ENCODE measurements at places on chromosomes 12 and 14.

GRCh38 chr12:104638851-104639240 lies 182.1 kb downstream of the CHST11 start:
- DNase-seq = no peak

DNA sequence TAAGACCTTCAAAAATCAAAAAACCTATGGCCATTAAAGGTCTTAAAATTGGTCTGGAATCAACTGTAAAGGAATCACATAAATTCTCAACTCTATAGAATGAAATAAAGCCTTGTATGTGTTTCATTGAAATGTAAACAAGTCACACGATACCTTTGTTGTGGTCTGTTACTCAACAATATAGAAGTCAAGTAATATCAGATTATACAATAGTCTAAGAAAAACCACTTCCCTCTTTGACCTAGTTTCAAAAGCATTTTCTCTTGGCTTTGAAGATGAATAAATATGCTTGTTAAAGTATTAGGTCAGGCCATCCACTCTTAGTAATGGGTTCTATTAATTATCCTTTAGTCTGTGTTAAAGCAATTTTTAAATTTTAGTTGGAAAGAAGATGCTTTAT lies 79.8 kb upstream of the DIO2 start:
- no peak for DNase-seq

GRCh38 chr12:57534250-57534649 lies 11.6 kb downstream of the MBD6 start:
- DNase-seq = no peak

- DNase-seq = no peak
Measured at GRCh38 chr14:55194656-55195355, 3.4 kb upstream of the DLGAP5 start.

DNA sequence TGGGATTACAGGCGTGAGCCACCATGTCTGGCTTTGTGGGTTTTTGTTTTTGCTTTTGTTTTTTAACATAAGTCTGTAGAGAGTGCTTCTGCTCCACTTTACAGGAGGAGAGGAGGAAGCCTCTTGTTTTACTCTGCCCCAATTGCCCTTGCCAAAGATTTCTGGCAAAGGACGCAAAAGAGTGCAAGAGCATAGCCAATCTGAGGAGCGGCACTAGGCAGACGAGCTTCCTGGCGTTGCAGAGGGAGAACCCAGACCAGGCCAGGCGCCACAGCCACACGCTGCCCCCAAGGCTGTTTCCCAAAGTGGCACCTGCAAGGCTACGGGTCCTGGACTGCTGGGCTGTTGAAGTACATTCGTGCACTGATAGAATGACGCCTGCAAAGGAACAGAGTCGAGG lies 96.2 kb downstream of the BBS10 start:
- no peak for DNase-seq

DNA sequence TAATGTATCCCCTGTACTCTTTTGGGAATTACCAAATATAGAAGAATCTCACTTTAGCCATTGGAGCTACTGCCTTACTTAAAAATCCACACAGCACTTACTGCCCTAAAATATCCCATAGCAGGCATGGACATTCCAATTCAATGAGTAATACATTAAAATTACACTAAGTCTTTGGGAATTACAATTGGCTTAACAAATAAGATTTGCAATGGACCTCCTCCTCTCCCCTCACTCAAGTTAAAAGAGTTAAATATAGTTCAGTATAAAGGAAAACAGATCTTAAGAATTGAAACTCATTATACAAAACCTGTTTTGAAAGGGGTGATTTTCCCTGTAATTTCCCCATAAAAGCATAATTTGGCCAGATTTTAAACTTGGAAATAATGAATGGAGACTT lies 477.1 kb downstream of the SLC16A7 start:
- no peak for DNase-seq

- no peak for DNase-seq
Measured at GRCh38 chr12:85621041-85621440, 215.2 kb downstream of the RASSF9 start.

- no peak for DNase-seq
Measured at GRCh38 chr14:67416810-67417209, 4.8 kb upstream of the PLEK2 start.

DNA sequence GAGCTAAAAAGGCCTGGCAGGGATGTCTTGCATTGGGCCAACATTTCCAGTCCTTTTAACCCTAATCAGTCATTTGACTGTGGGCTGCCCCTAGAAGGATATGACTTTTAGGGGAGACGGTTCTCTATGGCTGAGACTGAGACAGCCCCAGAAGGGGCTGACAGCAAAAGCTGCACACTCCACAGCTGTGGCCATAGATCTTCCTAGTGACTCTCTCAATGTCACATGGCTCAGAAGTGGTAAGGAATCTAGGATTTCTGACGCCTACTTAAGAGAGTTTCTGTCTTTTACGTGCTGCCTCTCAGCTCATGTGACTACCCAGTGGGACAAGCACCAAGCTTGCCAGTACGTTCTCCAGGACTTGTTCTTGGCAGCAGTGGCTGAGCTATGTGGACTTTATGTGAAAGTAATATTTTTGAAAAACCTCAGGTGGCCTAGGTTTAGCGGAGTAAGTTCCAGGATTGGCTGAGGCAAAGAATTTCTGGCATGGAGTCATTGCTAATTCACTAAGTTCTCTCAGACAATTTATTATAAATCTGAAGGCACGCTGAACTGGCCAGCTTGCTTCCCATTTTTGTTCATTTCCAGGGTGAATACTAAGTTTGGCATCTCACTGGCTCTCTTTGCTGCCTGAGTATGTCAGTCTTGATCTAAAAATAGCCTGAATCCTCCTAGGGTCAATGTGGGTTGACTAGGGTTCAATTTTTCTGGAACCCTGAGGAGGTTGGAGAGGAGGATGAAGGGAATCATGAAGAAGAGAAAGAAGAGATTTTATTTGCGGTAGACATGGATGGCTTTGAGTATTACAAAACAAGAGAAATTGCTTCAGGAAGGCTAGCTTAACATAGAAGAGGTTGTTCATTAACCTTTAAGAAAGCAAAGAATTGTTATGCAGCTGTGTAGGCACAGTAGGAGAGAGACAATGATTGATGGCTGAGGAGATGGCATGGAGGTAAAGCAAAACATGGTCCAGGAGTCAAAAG lies 271.8 kb downstream of the AEBP2 start:
- no peak for DNase-seq

- no peak for DNase-seq
Measured at GRCh38 chr14:75025082-75025481, 22.4 kb downstream of the EIF2B2 start.

DNA sequence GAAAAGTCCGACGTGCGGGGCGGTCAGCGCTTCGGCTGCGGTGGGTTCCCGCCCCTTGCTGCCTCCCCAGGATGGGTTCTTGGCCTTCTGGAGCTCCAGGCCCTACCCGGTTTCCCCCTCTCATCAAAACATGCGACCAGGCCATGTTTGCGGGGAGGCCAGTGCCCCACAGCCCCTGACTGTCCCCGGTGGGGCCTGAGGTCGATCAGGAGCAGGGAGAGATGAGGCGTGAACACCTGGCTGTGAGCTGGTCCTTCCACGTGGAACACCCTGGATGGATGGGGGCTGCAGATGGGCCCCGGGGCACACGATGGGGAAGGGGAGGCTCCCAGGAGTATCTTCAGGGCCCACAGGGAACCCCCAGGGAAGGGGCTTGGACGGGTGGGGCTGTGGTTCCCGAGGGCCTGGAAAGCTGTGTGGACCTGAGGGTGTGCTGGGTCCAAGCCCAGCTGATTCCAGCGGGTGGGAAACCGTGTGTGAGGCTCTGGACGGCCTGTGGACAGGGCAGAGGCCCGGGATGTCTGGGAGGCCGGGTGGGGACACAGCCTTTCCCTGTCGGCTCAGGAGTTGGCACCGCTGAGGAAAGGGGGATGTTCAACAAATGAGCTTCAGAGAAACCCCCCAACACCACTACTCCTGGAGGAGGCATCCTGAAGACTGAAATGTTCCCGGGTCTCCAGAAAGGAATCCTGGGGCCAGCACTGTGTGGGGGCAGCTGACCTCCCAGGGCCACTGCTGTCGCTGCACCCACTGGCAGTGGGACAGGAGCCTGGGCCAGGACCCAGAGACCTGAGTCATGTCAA lies 187.0 kb upstream of the C14orf180 start:
- DNase-seq = no peak

DNA sequence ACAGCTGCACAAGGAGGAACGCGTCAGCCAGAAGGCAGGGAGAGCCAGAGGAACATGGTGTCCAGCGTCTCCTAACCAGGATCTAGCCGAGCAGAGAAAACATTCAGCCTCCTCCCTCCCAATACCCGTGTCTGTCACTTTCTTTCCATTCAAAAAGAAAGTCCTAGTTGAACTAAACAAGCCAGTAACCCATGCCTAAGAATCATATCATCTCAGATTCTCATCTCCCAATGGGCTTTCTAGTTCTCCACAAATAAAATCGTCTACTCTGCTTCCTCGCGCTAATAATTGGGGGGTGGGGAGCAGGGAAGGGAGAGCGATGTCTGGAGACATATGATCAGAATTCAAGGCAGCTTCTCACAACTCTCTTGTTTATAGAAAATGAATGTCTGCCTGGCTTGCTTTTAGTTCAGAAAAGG lies 7.4 kb downstream of the NKX2-1 start:
- no peak for DNase-seq

DNA sequence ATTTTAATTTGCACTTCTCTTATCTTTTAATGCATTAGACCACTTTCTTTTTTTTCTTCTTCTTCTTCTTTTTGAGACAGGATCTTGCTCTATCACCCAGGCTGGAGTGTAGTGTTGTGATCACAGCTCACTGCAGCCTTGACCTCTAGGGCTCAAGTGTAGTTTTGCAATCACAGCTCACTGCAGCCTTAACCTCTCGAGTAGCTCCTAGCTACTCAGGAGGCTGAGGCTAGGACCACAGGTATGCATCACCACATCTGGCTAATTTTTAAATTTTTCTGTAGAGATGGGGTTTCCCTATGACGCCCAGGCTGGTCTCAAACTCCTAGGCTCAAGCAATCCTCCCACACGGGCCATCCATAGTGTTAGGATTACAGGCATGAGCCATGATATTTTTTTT lies 12.7 kb downstream of the TMED8 start:
- no peak for DNase-seq

- DNase-seq = no peak
Measured at GRCh38 chr12:107353312-107353711, 260.0 kb upstream of the CRY1 start.

- DNase-seq = no peak
Measured at GRCh38 chr12:111033281-111034082, 113.1 kb upstream of the MYL2 start.

DNA sequence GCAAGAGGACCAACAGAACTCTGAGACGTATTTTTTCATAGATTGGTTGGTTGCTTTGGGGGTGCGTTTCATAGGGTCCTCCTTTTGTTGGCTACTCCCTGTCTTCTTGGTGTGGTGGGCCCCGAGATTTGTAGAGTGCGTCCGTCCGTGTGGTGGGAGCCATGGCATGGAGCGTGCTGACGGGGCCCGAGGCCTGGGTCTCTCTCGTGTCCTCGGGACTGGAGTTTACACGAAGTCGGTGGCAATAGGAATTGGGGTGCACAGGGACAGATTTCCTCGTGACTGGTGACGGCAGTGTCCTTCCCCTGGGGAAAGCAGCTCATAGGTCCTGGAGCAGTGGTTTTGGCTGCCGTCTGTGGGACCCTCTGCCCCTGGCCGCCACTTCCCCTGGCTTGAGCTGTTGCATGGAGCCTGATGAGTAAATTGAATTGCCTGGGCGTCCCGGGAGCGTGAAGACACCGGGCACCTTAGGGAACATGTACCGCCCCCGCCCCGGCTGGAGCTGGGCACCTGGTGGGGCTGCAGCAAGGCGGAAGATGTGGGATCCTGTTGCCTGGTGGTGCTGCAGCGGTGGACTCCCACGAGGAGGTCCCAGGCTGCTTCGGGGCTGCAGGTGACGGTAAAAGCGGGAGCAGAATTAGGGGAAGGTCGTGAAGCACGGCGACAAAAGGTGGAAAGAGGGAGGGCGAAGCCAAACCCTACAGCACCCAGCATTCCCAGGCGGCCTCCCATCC lies 153.7 kb upstream of the ALG10B start:
- DNase-seq = no peak

DNA sequence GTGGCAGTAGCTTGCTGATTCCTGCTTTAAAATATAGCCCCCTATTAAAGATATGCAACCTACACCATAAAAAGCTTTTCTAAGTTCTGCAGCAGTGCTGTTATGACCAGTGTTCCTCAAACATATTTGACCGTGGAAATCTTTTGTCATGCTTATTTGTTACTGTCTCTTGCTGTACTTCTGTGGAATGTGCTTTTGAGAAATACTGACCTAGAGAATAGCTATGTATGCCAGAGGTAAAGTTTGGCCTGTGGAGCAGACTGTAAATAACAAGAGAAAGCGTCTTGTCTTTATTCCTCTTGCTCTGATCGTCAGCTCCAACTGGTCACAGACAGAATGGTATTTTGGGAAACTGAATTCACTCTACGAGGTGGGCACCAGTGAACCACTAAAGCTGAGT lies 239.0 kb downstream of the FBXL14 start:
- no peak for DNase-seq

DNA sequence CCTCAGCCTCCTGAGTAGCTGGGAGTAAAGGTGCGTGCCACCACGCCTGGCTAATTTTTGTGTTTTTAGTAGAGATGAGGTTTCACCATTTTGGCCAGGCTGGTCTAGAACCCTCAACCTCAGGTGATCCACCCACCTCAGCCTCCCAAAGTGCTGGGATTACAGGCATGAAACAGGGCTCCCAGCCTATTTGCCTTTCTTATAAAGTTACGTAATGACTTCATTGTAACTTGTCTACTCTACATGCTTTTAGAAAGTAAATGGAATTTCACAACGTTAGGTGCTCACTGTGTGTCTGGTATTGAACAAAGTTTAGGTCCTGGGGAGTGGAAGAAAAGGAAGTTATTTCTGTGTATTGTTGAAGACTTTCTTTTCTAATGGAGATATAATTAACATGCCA lies 12.5 kb downstream of the CFAP251 start:
- DNase-seq = no peak

DNA sequence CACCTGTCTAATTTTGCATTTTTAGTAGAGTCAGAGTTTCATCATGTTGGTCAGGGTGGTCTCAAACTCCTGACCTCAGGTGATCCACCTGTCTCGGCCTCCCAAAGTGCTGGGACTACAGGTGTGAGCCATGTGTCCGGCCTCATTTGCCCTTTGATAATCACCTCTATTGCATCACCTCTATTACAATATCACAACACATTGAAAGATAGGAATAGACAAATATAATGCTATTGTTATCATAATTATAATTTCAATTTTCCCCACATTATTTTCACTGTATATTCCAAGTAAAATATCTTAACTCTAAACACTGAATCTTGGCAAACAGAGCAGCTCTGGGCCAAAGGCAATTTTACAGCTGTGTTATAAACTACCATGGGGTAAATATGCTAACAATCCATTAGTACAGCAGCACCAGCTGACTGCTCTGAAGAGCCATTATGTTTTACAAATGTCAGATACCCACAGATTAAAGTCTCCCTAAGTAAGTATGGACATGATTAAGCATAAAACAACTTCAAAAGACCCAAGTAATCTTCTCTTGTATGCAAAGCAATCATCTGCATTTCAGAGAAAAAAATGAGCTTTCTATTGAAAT lies 173.2 kb downstream of the MED13L start:
- no peak for DNase-seq

DNA sequence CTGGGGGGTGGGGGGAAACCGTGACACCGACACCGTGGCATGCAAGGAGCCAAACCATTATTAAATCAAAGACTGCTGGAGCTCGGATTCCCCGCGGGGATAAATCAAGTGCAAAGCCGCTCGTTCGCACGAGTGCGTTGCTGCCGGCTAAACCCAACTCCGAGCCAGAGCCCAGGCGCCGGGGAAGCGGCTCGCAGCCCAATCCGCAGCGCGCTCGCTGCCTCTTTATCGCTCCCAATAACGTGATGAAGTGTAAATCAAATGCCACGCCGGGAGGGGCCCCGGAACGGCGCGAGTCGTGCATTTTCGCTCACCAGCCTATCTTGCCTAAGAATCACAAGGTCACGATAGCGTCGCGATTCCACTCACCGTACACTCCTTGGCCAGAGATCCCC lies 1.3 kb downstream of the MDGA2 start:
- no peak for DNase-seq

Measured in stimulated activated CD4-positive, alpha-beta T cell treated with anti-CD3 and anti-CD28 coated beads, Interleukin-1b, Interleukin-23, amount 100 ng/mL, for 24 hours (primary cell).